Peyer's patch (tissue), 4 donors: ENCODE measurements at places on chromosomes 2 and 18. TPM values are rescaled to one million over a fixed set of nuclear protein-coding genes. Genes with fewer than 3 reads are reported as not detected.

Gene GRB14
- total RNA-seq: 1.1 TPM

Gene VPS4B
- total RNA-seq: 41.4 TPM

Gene MTLN
- 153 TPM for total RNA-seq

Gene C2orf80
- total RNA-seq: not detected

Gene DYNC2LI1
- 41.3 TPM for total RNA-seq

Gene IL1B
- 0.53 TPM for total RNA-seq

- H3K4me3 ChIP-seq: no peak overlapping the region
- DNase-seq: no peak
- H3K27ac ChIP-seq: no peak overlapping the region
- no peaks in the 10 kb centered on the region for H3K4me1 ChIP-seq
- no peaks in the 10 kb centered on the region for H3K27me3 ChIP-seq
Observed at GRCh38 chr2:10601866-10602566, 87.8 kb downstream of the NOL10 start.

DNA sequence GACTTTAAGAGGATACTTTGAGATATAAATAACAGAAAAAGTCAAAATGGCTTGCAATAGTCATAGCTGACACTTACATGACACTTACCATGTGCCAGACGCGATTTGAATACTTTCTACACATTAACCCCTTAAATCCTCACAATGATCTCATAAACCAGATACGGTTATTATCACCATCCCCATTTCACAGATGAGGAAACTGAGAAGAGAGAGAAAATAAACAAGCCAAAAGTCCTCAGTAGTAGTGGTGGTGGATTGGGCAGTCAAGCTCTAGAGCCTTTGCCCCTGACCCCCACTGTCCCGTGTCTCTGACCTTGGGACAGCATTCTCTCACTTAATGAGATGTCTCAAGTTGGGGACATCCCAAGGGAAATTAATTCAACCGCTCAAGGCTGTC lies 105.2 kb upstream of the TAF1B start:
- H3K36me3 ChIP-seq: no peaks in the 10 kb centered on the region
- peak overlapping the region; percentile 62 for H3K27ac ChIP-seq
- H3K4me1 ChIP-seq: no peaks in the 10 kb centered on the region
- H3K4me3 ChIP-seq: no peak overlapping the region

GRCh38 chr18:48776156-48776555 lies 174.6 kb downstream of the SMAD7 start:
- H3K4me1 ChIP-seq: no peaks in the 10 kb centered on the region
- H3K36me3 ChIP-seq: no peaks in the 10 kb centered on the region
- no peak overlapping the region for H3K27ac ChIP-seq
- H3K4me3 ChIP-seq: no peak overlapping the region
- no peaks in the 10 kb centered on the region for H3K27me3 ChIP-seq

GRCh38 chr18:23073996-23074606 lies 61.2 kb upstream of the CABLES1 start:
- no peak for DNase-seq
- no peaks in the 10 kb centered on the region for H3K36me3 ChIP-seq
- no peaks in the 10 kb centered on the region for H3K4me1 ChIP-seq
- no peak overlapping the region for H3K4me3 ChIP-seq
- H3K27me3 ChIP-seq: no peaks in the 10 kb centered on the region
- no peak overlapping the region for H3K27ac ChIP-seq

DNA sequence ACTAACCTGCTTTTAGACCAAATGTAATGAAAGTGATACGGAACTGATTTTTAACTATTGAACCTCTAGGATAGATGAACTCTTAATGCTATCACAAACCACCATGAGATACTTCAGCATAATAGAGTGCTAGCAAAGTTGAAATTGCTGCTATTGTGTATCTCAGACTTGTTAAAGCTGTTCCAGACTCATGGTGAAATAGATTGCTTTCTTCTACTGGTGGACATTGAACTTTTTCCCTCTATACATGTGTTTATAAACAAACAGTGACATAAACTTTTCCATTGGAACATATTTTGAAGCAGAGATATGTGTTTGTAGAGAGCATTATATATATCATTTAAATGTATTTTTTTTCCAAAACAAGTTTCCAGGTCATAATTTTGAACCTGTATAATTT lies 157.3 kb downstream of the CAMKMT start:
- no peaks in the 10 kb centered on the region for H3K36me3 ChIP-seq
- no peak for DNase-seq
- H3K27me3 ChIP-seq: no peaks in the 10 kb centered on the region

GRCh38 chr2:201698588-201699226 lies at the start of gene MPP4:
MPP4 (minus strand) TSS chr2:201698644; CDS start chr2:201693954, 4,690 bp downstream.
- H3K36me3 ChIP-seq: no peaks in the 10 kb centered on the region
- no peaks in the 10 kb centered on the region for H3K4me1 ChIP-seq
- H3K4me3 ChIP-seq: no peak within 1 kb of the TSS
- no peak for DNase-seq
- H3K27me3 ChIP-seq: no peaks in the 10 kb centered on the region
- H3K27ac ChIP-seq: no peak within 1 kb of the TSS

- DNase-seq: no peak
- no peaks in the 10 kb centered on the region for H3K27me3 ChIP-seq
- H3K36me3 ChIP-seq: no peaks in the 10 kb centered on the region
- no peak overlapping the region for H3K27ac ChIP-seq
Observed at GRCh38 chr18:49652881-49653724, 91.2 kb downstream of the LIPG start.

DNA sequence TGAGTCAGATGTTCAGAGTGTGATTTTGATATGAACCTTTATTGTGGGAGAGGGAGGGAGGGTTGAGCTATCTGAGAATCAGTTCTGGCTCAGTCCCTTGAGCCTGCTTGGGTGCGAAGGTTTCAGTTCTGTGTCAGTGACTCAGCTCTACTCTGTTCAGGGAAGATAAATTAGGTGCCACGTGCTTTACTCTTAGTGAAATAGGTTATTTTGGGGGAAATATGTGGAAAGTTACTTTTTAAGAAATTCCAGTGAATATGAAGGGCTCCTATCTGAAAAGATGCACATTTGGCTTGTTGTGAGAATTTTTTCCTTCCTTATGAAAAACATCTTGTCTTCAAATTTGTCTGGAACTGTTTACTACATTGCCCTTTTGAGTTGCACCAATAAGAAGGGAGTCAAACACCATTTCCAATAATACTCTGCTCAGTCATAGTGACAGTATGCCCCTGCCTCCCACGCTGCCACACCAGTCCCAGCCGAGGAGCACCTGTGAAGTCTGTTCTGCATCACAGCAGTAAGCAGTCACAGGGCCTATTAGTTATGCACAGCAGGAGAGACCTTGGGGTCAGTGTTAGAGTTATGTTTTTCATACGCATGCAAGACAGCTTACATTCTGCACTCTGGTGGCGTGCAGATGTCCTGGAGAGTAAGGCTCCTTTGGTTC lies 32.8 kb upstream of the DNAH7 start:
- no peak for DNase-seq
- H3K4me1 ChIP-seq: no peaks in the 10 kb centered on the region
- H3K27ac ChIP-seq: peak overlapping the region; percentile 9

GRCh38 chr2:182503886-182504285 lies 77.0 kb upstream of the PDE1A start:
- H3K27ac ChIP-seq: no peak overlapping the region
- no peak overlapping the region for H3K4me3 ChIP-seq
- no peaks in the 10 kb centered on the region for H3K27me3 ChIP-seq

DNA sequence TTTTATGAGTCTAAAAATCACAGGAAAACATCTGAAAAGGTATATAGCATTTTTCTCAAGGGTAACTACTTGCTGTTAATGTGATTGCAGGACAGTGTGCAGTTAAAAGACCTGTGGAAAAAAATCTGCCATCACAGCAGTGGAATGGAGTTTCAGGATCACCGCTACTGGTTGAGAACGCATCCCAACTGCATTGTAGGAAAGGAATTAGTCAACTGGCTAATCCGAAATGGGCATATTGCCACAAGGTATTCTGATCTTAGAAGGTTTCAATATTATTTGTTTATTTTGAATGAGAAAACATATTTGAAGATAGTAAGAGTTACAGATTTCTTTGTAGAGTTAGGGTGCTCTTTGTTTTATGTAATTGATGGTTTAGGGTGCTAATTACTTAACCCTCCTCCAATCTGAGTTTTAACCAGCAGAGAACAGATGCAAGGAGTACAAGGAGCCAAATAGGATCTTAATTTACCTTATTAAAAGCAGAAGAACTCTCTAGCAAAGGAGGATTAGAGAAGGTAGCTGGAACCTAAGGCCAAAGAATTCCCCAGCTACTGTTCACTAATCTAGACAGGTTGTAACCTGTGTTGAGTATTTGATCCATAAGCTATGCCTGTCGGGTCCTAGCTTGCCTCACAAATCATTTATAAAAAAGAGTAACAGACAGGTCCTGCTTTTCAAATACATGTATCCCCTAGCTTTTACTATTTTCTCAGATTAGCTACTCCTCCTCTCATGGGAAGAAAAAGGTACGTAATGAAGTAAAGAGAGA lies 35.0 kb downstream of the PIKFYVE start:
- no peaks in the 10 kb centered on the region for H3K36me3 ChIP-seq
- no peaks in the 10 kb centered on the region for H3K27me3 ChIP-seq
- DNase-seq: no peak
- H3K4me3 ChIP-seq: no peak overlapping the region
- H3K4me1 ChIP-seq: no peaks in the 10 kb centered on the region

GRCh38 chr2:36486521-36487044 lies 111.4 kb downstream of the FEZ2 start:
- no peak overlapping the region for H3K4me3 ChIP-seq
- DNase-seq: no peak
- H3K4me1 ChIP-seq: no peaks in the 10 kb centered on the region
- H3K36me3 ChIP-seq: peaks cover 3% of the 10 kb centered on the region

DNA sequence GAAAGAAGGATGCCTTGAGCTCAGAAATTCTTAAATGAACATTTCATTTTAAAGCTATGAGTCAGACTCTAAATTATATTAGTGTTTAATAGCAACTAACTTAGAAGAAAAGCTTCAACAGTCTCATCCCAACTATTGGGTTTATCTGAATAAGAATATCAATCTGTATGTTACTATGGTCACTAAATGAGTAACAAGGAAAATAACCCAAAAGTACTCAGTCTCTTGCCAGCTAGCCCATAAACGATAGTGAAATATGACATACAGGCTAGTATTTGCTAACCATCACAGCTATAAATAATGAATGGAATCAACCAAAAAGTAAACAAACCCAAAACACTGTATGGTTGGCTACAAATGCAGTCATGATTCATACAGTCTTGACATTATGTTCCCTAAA lies 174.9 kb downstream of the RAB3GAP1 start:
- H3K4me3 ChIP-seq: no peak overlapping the region
- H3K36me3 ChIP-seq: no peaks in the 10 kb centered on the region
- DNase-seq: no peak

GRCh38 chr2:159750873-159751272 lies 38.6 kb downstream of the MARCHF7 start:
- no peak for DNase-seq
- H3K27ac ChIP-seq: no peak overlapping the region
- no peak overlapping the region for H3K4me3 ChIP-seq
- H3K36me3 ChIP-seq: no peaks in the 10 kb centered on the region
- H3K4me1 ChIP-seq: no peaks in the 10 kb centered on the region

DNA sequence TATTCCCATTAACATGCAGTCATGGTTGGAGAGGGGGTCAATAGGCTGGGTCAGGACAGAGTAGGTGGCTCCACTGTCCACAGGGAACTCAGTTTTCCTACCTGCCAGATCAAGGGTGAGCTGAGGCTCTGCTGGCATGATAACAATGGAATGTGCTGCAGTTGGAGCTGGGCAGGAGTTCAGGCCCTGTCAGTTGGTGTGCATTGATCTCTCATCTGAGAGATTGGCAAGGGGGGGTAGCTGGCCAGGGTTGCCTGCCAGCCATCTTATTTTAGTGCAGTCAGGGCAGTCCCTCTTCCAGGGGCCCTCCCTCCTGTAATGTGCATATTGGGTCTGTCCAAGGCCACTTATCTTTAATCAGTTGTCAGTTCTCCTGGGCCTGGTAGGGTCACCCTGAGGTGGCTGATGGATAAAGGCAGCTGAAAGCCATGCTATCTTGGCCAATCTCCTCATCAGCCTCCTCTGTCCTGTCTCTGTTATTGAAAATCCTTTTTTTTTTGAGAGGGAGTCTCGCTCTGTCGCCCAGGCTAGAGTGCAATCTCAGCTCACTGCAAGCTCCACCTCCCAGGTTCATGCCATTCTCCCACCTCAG lies 38.1 kb upstream of the CCBE1 start:
- no peak for DNase-seq
- no peaks in the 10 kb centered on the region for H3K27me3 ChIP-seq
- H3K4me3 ChIP-seq: no peak overlapping the region

DNA sequence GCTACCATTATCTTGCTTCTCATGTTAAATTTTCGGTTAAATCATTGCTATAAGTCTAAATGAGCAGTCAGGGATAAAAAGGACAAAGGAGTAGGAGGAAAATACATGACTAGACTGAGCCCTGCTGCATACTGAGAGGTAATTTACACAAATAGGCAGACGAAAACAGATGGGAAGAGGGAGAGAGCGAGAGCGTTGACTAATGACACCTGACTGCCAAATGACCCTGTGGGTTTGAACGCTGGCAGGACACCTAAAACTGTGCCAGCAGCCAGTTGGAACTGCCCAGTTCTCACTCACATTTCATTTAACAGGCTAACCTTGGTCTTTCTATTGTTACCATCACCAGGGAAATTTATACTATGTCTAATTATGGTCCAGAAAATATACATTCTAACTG lies 978.2 kb downstream of the CPS1 start:
- H3K4me3 ChIP-seq: no peak overlapping the region
- H3K4me1 ChIP-seq: no peaks in the 10 kb centered on the region
- no peaks in the 10 kb centered on the region for H3K36me3 ChIP-seq
- no peaks in the 10 kb centered on the region for H3K27me3 ChIP-seq
- no peak for DNase-seq
- H3K27ac ChIP-seq: no peak overlapping the region

DNA sequence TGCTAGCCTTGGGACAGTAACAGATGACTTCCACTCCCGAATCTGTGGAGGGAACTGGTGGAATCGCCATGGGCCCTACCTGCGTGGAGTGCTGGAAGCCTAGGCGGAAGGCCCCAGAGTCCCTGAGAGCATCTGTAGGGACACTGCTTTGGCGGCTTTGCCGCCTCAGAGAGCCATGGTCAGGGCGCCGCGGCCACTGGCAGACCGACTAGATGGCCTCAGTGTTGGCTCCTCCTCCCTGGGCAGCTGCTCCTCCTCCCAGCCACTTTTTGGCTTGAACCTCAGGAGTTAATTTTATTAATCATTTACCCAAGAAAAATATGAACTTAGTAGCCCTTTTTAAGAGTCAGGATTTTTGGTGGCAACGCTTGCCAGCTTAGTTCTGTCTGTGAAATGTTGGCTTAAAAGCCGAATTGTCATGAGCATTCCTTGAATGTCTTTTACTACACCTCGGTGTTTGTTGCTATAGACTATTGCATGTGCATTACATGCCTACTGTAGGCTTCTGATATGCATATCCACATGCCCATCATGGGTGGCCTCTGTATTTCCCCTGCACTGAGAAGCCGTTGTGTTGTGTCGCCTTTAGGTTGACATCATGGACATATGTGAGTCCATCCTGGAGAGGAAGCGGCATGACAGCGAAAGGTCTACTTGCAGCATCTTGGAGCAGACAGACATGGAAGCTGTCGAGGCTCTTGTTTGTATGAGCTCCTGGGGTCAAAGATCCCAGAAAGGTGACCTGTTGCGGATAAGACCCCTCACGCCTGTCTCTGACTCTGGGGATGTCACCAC lies 2.4 kb downstream of the KLF11 start:
- H3K27ac ChIP-seq: no peak overlapping the region
- H3K4me1 ChIP-seq: peaks cover 32% of the 10 kb centered on the region
- H3K4me3 ChIP-seq: no peak overlapping the region
- DNase-seq: no peak

- no peak overlapping the region for H3K4me3 ChIP-seq
- peak overlapping the region; percentile 46 for H3K27ac ChIP-seq
- H3K4me1 ChIP-seq: peaks cover 3% of the 10 kb centered on the region
- DNase-seq: no peak
- H3K36me3 ChIP-seq: no peaks in the 10 kb centered on the region
Observed at GRCh38 chr18:31244771-31245394, 73.1 kb upstream of the DSG1 start.

- no peak for DNase-seq
- H3K4me3 ChIP-seq: no peak overlapping the region
- H3K27ac ChIP-seq: no peak overlapping the region
Observed at GRCh38 chr2:9763356-9764152, 79.7 kb upstream of the TAF1B start.
